Stimulated activated CD8-positive, alpha-beta memory T cell treated with anti-CD3 and anti-CD28 coated beads, Interleukin-7, amount 100 ng/mL, for 24 hours (primary cell): ENCODE measurements at places on chromosomes 12 and 14.

DNA sequence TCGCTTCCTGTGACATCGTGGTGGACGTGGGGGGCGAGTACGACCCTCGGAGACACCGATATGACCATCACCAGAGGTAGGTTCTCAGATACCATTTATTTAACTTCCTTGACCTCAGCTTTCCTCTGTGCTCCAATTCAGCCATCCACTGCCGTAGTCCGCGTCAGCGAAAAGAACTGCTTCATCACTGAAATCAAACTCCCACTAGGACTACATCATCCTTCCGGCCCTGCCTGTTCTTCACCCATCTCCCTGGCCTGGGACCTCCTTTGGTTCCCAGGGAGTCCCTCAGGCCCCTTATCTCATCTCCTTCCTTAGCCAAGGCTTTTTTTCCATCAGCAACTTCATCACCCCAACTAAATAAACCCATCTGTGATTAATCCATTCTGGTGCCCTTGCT is 692 bp downstream of the MYG1 start:
- no peak for DNase-seq

DNA sequence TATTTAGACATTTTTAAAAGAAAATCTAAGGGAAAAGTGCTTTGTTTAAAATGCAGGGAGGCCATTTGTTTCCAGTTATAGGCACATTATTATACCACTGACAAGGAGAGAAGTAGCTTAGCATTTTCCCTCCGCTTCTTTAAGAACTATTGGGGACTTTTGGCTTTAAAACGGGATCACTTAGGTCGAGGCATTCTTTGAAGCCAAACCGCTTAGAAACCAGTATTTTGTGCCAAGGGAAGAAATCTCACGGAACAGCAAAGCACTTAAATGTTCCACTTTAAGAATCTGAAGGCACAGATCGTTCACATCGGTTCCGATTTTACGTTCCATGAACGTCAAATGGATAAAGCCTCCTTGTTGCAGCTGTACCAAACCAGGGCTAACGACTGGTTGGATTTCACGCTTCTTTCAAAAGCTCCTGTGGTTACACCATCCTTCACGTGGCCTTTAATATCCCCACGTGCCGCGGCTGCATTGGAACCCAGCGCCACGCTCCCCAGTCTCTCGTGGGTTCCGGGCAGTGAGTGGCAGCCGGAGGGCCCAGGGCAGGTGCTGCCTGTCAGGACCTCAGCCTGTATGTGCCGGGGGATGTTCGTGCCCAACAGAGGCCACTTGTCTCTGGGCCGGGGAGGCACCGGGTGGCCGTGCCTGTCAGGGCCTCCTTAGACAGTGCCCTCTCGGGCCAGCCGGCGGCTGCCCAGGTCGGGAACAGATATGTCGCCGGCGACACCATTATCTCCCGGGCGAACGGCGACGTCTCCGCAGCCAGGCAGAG is 195.4 kb downstream of the KIF26A start:
- DNase-seq, result no peak

DNA sequence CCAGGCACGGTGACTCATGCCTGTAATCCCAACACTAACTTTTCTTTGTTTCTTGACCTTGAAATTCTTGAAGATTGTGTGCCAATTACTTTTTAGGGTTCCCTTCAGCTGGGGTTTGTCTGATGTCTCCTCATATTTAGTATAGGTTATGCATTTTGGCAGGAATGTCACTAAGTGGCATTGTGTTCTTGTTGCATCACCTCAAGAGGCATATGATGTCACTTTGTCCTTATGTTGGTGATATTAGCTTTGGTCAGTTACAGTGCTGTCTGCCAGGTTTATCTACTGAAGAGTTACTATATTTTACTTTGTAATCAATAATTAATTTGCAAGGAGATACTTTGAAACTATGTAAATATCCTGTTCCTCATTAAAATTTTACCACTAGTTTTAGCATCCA is 61.0 kb upstream of the BTG1 start:
- DNase-seq, result no peak

DNA sequence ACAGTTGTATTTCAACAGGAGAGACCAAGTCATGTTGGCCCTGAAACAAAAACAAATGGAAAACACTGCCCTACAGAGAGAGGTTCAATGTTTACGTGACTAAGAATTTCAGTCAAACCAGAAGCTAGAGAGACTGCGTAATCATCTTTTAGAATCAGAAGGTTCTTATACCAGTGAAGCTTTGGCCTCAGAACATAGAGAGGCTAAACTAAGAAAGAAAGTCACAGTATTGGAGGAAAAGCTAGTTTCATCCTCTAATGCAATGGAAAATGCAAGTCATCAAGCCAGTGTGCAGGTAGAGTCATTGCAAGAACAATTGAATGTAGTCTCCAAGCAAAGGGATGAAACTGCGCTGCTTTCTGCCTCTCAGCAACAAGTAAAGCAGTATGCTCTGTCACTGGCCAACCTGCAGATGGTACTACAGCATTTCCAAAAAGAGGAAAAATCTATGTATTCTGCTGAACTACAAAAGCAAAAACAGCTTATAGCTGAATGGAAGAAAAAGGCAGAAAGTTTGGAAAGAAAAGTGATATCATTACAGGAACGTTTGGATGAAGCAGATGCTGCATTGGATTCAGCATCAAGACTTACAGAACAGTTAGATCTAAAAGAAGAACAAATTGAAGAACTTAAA is 32.5 kb upstream of the NUAK1 start:
- DNase-seq, result no peak

DNA sequence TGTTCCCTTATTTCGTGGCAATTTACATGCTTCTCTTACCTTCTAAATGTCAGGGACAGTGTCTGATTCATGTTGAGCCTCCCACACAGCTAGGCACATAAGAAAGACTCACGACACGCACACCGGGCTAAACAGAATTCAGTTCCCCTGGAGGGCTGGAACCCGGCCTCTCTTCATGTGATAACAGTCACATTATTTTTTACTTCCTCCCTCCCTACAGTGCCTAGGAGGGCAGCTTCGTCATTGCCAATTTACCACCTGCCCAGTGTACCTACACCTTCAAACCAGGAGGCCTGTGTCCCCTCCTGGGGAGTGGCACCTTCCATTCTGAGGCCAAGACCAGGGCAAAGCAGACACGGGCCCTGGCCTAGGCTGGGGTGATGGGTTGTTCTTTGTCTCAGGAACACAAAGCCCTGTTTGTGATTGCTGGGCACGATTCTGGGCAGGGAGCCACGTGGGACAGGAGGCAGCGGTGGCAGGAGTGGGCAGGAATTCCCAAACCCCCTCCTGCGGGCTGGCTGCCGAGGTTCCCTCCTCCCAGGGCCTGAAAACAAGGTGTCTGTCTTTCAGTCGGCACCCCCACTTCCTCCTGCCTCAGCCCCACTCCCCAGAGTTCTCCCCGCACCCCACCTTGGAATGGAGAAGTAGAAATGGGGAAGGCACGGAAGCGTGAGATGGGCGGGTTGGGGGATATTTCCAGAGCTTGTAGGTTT is 6.8 kb upstream of the RASAL1 start:
- no peak for DNase-seq

DNA sequence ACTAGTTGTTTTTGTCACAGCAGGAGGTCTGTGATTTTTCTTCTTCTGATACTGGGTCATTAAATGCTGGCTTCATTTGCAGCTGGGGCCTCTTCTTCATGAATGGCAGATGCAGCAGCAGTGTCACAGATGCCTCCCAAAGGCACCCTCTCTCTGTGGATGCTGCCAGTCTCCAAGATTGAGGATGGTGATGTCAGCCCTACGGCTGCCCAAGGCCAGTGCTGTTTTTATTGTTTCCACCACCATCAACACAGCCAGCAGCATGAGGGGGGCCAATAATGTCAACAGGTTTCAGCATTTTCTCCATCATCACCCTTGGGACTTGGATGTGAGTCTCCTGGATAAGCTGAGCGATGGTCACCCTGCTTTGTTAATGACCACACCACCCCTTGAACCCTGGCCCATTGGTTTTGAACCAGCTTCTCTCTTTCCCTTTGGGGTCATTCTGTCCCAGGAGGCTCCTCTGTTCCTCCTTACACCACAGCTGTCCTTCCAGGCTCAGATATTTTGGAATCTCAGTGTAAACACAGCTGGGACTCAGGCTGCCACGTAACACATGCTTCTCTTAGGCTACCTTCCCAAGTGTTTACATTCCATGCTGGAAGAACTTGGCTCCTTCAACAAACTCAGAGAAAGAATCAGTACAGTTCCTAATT is 151.7 kb upstream of the DDHD1 start:
- DNase-seq, result no peak

DNA sequence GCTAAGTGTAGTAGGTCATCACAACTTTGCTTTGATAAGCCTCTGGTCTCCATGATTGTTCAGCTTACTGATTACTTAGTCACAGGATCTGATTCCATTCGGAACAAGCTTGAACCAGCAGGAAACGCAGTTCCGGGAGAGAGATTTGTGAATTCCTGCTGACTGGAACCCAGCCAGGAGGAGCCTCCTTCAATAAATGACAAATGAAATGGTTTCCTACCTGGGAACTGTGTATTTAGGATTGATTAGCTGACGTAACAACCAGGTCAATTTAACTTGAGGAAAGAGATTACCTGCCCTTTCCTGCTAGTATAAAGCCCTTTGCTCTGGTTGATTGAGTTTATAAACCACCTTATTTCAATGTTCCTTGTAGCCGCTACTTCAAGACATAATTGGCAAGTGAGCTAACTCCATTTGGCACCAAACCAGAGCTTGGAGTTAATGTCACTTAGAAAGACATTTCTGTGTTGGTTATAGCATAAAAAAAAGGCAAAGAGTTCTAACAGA is 35.1 kb upstream of the KCNH3 start:
- no peak for DNase-seq

GRCh38 chr14:82070040-82070439 is 536.4 kb upstream of the SEL1L start:
- no peak for DNase-seq

- DNase-seq, result no peak
Observed at GRCh38 chr12:107774349-107775029, at the start of gene ASCL4. ASCL4 (plus strand) TSS chr12:107774704; CDS start chr12:107775219, 515 bp downstream.

GRCh38 chr12:95201056-95201670 is 16.1 kb downstream of the FGD6 start:
- no peak for DNase-seq

GRCh38 chr14:96741151-96741977 is 55.8 kb upstream of the VRK1 start:
- DNase-seq, result peak; percentile 53

DNA sequence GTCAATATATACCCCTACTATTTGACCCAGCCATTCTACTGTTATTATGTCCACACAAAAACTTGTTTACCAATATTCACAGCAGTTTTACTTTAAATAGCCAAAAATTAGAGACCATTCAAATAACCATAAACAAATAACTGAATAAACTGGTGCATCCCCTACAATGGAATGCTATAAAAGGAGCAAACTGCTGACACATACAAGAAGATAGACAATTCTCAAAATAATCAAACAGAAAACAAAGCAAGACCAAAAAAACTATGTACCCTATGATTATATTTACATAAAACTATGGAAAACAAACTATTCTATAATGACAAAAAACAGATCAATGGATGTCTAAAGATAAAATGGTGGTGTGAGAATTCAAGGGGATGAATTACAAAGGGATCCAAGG is 54.4 kb downstream of the RALGAPA1 start:
- no peak for DNase-seq

DNA sequence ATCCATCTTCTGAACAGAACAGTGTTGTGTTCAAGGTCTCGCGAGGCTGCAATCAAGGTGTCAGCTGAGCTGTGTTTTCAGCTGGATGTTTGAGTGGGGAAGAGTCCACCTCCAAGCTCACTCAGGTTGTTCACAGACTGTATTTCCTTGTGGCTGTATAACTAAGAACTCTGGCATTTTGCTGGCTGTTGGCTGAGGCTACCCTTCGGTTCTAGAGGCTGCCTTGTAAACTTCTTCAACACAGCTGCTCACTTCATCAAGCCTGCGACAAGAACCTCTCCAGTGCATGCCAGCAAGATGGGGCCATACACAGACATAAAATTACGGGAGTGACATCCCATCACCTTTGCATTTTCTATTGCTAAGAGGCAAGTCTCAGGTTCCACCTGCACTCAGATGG is 12.7 kb downstream of the FOS start:
- DNase-seq, result no peak

DNA sequence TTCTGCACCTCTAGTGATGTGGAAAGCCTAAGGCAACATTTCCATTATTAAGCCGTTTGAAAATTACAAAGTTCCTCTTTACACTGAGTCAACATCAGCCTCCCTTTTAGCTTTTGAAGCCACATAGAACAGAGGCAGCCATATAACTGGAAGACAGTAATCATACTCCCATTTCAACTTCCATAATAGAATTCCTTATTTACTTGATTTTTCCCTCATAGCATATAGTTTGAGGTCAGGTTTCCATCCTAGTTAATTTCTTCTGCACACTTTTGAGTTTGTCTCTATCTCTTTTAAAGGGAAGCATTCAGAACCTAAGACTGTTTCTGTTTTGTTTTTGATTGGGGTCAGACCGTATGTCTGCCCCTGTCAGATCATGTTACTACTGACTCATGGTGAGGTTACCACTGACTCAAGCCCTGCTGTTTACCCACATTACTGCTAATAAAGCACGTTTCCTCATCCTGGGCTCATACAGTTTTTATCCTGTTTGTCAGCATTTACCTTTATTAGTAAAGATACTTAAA is 161.0 kb downstream of the SLC38A4 start:
- DNase-seq, result no peak

DNA sequence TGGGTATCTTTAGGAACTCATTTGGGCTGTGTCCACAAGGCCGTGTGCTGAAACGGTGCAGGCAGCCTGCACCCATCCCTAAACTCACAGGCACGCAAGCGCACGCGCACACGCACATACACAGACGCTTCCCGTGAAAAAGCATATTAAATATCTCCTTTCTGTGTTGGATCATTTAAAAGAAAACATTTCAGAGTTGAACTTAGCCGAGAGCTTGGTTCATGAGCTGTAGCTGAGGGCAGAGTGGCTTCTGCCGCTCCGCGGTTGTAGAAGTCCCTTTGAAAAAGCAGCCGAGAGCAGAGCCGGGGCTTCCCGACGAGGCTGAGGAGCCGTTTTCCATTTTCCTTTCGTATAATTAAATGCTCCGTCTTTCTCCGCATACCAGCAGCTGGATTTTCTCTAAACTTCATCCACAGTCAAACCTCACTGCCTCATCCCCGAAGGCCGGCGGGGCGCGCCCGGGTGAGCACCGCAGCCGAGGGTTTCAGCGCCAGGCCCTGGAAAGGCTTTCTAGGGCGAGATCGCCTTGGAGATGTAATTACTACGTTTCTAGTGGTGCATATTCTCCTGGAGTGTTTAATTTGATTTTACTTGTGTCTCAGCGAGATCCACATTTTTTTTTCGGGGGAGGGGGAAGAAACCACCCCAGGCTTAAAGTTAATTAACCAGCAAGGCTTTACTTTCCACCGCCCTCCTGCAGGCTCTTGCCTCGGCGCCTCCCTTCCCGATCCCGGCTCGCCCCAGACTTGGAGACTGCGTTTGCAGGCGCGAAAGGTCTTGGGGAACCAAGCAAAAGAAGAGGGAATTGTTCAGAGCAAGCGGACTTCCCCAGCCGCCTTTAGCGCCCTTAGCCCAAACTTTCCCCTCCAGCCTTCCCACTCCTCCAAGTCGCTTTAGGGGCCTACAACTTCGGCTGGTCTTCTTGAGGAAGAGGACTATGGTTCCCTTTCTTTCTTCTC is 3.0 kb upstream of the HOXC13 start:
- DNase-seq, result no peak

- no peak for DNase-seq
Observed at GRCh38 chr14:55306938-55307589, 35.8 kb downstream of the FBXO34 start.

- no peak for DNase-seq
Observed at GRCh38 chr12:79645235-79645630, 45.5 kb downstream of the PAWR start.
